Stimulated activated naive CD4-positive, alpha-beta T cell (primary cell): ENCODE measurements at places on chromosomes 7 and 10.

- no peak for DNase-seq
Measured at GRCh38 chr10:14311206-14311957, 19.3 kb downstream of the FRMD4A start.

- DNase-seq: no peak
Measured at GRCh38 chr10:31190488-31190887, 128.5 kb upstream of the ZEB1 start.

DNA sequence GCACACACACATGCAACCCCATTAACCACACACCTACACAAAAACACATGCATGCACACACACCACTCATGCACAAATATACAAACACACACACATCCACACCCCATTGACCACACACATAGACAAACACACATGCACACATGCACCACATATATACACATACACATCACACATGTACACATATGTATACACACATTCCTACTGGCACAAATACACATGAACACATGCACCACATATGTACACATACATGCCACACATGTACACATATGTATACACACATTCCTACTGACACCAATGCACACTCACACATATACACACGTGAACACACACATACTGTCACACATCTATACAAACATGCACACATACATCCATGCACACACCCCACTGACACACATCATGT, 212.5 kb upstream of the PPP2R2D start:
- DNase-seq: no peak

GRCh38 chr7:127761196-127761595, 109.2 kb downstream of the SND1 start:
- DNase-seq: no peak

DNA sequence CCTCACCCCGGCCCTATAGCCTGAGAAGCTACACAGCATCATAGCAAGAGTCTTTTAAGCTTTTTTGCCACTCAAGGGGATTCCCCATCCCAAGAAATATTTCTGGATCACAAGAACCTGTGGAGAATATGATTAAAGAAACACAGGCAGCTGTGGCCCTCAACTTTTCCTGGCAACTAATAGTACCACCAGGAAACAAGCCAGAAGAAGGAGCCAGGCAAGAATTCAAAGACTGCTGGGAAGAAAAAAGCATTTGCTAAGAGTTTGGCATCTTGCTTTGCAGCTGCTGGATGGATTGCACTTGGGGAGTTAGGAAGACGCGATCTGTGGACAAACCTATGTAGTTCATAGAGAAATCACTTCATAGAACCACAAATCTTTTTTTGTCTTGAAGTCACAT, 437.8 kb downstream of the PLXDC2 start:
- DNase-seq: no peak

DNA sequence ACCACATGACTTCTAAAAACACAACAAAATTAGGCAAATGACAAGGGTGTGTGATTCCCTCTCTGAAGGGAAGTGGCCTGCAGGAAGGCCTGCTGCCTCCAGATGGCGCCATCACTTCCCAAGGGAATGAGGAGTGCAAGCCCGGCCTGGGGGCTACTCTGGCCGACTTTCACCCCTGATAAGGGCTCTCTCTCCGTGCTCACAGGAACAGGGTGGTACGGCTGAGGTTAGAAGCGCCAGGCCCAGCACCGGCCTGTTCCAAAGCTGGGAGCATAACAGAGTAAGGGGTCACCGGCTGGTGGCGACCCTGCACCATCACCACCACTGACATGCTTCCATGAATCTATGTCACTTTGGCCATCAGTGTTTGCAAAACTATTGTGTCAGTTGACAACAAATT, 13.1 kb downstream of the RBP3 start:
- no peak for DNase-seq

DNA sequence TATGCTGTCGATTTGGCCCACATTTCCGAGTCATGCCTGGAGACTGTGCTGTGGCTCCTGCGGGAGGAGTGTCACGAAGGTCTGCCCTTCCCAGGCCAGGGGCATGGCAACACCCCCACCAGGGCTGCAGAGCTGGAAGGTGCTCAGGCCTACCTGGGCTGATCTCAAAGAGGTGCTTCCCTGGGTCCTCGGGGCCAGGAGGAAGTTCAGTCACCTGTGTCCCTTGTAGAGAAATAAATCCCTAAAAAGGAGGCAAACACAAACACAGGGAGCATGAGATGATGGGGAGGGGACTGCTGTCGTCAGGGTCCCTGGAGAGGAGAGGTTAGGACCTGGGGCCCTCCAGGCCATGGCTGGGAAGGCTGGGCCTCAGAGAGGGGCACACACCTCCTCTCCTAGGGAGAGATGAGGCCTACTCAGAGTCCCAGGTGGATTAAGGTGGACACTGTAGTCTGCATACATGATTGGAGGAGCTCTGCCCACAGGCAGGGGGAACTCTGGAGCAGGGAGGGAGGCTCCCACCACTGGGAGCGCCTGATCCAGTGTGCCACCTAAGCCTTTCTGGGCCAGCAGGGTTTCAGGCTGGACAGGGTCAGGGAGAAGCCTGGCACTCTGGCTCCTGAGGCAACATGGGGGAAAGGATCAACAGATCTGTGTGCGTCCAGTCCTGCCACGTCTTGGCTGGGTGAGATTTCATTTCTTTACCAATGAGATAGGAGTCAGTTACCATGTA, 49.4 kb downstream of the ARHGAP22 start:
- DNase-seq: no peak

DNA sequence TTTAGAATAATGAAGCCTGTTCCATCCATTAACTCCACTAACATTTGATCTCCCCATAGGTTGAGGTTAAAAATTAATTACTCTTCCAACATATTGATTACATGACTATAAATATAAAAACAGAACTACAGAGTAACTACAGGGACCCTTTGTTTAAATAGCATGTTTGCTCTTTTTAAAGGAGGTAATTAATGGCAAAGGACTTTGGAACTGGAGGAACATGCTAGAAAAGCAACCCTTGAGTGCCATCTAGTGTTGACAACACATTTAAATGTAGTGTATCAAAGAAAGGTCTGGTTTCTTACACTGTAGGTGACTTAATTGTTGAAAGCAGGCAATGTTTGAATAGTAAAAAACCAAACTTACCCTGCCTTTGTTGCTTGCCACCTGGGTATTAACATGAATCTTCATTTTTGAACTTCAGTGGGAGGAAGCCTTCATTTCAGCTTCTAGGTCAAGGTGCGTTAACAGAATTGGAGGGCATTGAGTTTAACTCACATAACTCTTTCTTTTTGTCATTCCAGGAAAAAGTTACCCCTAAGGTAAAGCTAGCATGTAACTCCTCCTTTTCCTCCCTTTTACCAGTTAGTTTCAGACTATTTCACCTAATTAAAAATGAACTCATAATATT, 52.6 kb upstream of the CAPZA2 start:
- peak; percentile 30 for DNase-seq

DNA sequence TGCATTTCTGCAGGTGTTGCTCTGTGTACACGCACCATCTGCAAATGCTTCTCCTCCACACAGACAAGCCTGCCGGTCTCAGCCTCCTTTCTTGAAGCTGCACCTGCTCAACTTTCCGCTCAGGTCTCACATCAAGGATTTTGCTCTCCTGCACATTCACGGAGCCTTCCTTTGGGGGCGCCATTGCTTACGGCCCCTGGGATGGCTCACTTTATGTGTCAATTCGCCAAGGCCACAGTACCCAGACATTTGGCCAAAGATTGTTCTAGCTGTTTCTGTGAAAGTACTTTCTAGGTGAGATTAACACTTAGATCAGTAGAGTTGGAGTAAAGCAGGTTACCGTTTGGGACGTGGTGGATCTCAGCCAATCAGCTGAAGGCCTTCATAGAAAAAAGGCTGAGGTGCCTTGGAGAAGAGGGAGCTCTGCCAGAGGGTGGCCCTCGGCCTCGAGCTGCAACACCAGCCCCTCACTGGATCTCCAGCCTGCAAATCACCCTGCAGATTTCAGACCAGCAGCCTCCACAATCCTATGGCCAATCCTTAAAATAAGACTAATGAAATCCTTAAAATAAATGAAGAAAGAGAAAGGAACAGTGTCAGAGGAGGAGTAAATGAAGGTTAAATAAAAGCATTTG, 39.9 kb upstream of the PPP2R2D start:
- no peak for DNase-seq

- no peak for DNase-seq
Measured at GRCh38 chr7:47978790-47979144, 648 bp downstream of the HUS1 start.

GRCh38 chr7:128738570-128739047, 550 bp upstream of the CALU start:
- no peak for DNase-seq

- no peak for DNase-seq
Measured at GRCh38 chr7:117110480-117111315, 157.4 kb downstream of the ST7 start.

DNA sequence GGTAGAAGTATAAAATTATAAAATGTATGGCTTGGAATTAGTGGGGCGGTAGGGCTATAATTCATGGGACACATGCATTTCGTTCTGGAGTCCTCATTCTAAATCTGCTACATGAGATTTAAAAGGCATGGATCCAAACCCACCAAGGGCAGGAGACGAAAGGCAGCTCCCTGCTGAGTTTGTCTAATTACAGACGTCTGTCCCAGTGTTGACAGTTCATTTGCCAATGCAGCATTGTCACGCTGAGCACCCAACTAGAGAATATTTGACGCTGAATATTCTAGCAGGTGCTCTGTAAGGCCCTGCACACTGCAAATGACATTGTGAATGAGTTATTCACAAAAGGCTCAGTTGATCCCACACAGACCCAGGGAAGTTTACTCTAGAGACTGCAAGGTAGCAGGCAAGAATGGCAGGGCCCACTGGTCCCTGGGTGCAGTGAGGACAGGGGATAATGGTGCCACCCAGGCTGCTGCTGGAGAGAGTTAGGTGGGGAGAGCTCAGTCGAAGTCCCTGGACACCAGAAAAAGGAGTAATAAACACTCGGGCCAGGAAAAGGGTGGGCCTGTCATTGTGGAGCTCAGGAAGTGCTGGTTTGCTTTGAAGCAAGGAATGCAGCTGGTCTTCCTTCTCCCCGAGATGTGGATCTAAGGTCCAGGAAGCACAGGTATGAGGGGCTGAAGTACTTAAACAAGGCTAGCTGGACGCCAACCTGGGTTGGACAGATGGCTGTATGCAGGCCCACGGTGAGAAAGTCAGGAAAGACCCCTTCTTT, 75.0 kb upstream of the JCAD start:
- DNase-seq: no peak

DNA sequence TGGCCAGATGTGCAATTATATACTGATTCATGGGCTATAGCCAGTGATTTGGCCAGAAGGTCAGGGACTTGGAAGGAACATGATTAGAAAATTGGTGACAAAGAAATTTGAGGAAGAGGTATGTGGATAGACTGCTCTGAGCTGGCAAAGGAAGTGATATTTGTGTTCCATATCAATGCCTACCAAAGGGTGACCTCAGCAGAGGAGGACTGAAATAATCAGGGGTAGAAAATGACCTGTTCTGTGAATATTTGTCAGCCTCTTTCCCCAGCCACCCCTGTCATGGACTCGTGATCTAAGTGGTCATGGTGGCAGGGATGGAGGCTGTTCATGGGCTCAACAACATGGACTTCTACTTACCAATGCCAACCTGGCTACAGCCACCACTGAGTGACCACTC, 47.0 kb downstream of the PTPRE start:
- DNase-seq: no peak

GRCh38 chr10:34499612-34500279, 315.4 kb downstream of the PARD3 start:
- no peak for DNase-seq

DNA sequence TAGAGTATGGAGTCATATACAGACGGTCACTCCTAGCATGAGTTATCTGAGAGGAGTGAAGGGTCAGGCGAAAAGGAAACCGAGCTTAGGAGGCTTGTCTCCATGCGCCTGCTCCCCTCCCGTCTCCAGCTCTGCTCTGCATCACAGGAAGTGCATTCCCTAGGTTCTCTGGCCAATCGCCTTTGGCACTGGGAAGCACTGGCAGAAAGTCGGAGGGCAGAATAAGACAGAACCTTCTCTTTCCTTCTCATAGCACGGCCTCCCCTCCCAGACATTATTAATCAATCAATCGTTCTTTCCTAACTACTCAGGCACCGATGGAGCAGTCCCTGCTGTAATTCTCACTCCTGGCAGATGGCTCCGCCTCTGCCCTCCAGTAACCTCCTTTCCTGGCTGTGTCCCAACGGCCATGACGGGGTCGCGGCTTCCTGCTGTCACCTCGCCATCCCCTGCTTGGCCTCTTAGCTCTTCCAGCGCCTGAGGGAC, 177.1 kb downstream of the FRMD4A start:
- no peak for DNase-seq

DNA sequence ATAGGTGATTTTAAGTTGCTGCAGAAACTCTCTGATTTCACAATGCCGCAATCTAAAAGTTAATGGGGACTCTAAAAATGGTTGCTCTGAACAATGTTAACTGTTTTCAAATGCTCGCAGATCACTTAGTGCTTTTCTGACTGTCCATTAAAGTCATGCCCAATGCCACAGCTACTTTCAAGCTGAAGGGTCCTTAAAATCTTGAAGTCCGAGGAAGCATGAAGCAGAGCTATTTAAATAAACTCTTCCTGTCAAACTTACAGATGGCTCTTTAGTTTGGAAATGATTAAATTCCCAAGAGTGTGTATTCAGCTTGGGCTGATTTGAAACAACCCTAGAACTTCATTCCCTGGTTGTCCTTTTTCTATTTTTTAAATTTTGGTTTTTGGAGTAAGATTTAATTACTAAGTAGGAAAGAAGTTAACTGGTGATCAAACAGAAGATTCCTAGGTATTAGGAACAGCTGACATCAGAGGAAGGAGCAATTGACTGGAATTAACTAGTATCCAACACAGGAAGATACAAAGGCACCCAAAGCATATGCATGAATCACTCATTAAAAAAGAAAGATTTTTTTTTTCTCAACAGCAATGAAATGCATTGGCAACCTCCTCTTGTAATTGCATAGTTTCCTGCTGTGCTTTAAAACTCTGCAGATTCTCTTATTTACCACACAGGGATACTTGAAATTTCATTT, 105.1 kb downstream of the NRP1 start:
- no peak for DNase-seq

DNA sequence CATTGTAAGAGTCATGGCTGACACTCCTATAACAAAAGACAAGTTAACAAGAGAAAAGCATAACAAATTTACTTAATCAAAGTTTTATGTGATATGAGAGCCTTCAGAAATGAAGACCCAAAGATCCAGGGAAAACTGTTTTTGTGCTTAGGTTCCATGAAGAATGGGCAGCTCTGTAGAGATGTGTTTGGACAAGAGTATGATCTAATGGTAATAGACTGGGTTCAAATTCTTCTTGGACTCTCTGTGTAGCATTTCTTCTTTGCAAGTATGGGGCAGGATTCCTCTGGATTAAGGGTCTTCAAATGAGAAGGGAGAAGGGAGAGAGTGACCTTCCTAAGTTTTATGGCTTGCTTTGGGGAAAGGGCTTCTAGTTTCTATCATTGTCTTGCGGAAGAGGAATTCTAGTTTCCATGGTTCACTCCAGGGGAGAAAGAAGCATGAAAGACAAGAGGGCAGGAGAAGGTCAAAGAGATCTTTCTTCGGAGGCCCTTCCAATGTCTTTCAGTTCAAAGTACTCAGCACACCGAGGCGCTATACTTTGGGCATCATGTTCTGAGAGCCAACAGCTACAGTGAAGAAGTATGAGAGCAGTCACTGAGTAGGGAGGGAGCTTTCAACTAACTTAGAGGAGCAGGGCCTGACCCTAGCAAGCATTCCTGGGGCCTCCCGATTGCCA, 15.4 kb downstream of the IFIT3 start:
- DNase-seq: no peak
